ENCODE measurements at places on chromosomes 2 and 18.

GRCh38 chr2:11169333-11169732, 14.1 kb downstream of the SLC66A3 start:
- DNase-seq, result no peak

GRCh38 chr18:13551841-13552733, 174.3 kb downstream of the FAM210A start:
- no peak for DNase-seq

DNA sequence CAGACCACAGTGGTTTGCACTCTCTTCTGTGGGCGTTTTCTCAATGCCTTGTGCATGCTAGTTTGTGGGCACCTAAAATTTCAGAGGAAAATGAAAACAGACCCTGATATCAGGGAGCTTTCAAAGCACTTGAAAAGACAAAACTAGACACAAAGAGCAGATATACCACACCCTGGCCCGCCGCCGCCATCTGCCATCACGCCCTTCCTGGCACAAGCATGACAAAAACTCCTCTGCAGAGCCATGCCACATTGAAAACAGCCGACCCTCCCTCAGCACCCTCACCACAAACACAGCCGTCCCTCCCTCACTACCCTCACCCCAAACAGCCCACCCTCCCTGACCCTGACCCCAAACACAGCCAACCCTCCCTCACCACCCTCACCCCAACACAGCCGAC, 84.8 kb upstream of the RAB6C start:
- no peak for DNase-seq

DNA sequence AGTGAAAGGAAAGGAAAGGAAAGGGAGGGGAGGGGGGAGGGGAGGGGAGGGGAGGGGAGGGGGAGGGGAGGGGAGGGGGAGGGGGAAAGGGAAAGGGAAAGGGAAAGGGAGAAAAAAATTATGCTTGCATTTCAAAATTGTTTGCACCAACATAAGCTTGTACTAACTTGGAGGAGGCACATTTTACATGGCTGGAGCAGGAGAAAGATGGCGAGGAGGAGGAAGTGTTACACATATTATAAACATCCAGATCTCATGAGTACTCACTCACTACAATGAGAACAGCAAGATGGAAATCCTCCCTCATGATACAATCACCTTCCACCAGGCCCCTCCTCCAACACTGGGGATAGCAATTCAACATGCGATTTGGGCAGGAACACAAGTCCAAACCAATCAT, 660.2 kb upstream of the CDH2 start:
- DNase-seq, result no peak

GRCh38 chr2:238336151-238336550, 15.8 kb downstream of the TRAF3IP1 start:
- DNase-seq, result no peak

DNA sequence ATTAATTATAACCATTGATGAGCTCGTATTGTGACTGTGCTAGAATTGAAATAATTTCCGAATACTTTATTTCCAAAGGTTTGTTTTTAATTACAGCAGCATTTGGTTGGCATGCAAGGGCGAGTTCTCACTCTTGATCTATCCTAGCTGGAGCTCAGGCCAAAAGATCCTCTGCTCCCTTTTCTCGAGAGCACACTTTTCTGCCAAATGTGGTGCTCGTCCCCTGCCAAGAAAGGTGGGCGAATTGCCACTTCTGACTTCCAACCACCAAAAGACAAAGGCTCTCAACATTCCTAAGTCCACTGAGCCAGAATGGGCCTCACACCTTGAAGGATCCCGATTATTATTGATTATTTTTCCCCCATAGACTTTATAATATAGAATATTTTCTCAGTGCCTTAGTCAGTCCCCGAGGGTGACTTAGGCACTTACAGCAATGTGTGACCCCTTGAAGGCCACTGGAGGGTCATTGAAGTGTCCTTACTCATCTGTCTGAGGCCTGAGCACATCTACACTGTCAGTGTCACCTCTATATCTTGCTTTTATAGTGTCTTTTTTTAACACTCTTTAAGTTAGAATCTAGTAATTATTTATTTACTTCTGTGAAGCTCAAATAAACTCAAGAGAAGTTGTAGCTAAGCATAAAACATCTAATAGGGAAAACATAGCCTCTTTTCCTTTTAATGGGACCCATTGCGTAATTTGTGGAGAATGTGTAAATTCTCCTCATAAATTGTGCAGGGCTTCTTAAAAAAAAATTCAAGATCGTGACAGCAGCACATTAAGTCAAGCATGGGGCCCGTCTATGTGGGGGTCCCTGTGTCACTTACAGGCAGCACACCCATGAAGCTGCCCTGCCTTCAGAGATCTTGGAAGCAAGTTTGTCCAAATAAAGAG, 98.3 kb downstream of the MEIS1 start:
- no peak for DNase-seq

GRCh38 chr2:228359473-228359872, 178.0 kb upstream of the SPHKAP start:
- no peak for DNase-seq

DNA sequence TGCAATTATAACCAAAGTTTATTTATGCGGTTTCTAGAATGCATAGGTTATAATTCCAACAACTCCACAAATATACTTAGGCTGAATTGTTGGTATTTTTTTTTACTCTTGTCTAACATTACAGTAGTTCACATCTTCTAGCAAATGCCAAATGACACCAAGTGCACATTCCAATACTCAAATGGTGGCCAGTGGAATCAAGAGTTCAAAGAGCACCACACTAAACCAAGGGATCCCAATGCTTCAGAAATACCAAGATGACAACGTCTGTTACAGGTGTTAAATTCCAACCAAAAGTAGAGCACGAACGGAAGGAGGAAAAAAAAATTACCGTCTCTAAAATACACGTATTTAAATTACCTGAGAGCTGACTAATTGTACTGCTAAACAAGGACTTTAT, 136.2 kb downstream of the TMEM247 start:
- DNase-seq, result no peak

- DNase-seq, result no peak
Measured at GRCh38 chr2:218824004-218824403, 7.6 kb downstream of the PRKAG3 start.

Measured in CD8-positive, alpha-beta T cell (primary cell).